NCI-H1105 treated with DMSO at 0.1 percent for 48 hours (cell line): ENCODE measurements at places on chromosomes 13 and 19.
A peak's percentile ranks its signal among the peaks of the same experiment; 100 is the strongest.

- no peak for DNase-seq
These were observed 4.9 kb upstream of the POU4F1 start for GRCh38 chr13:78608252-78608687.

DNA sequence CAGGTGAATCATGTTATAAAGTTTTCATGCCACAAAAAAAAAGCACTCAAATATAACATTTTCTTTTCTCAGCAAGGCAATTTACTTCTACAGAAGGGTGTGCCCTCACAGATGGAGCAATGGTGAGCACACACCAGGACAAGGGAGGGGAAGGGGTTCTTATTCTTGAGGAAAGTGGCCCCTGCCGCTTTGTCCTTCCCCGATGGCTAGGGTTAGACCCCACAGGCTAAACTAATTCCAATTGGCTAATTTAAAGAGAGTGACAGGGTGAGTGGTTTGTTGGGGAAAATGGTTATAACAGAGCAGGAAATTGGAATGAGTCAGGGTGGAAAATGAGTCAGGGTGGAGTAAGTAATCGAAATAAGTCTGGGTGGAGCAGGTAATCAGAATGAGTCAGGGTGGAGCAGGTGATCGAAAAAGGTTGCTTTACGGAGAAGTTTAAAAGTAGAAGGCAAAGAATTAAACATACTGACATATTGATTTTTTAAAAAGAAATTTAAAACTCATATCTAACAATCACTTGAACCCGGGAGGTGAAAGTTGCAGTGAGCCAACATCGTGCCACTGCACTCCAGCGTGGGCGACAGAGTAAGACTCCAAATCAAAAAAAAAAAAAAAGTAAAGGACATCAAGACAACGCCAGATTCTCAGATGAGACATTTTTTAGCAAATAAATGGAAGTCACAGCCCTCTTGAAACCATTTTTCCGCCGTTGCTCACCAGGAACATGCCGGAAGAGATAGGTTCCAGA, 813 bp downstream of the ZNF562 start:
- no peak for DNase-seq

GRCh38 chr19:41997121-41997850, 3.3 kb upstream of the ATP1A3 start:
- no peak for DNase-seq

- DNase-seq = no peak
These were observed 27.9 kb downstream of the DGKH start for GRCh38 chr13:42076309-42076713.

- DNase-seq = no peak
These were observed 5.6 kb downstream of the INAFM1 start for GRCh38 chr19:47280183-47280797.

DNA sequence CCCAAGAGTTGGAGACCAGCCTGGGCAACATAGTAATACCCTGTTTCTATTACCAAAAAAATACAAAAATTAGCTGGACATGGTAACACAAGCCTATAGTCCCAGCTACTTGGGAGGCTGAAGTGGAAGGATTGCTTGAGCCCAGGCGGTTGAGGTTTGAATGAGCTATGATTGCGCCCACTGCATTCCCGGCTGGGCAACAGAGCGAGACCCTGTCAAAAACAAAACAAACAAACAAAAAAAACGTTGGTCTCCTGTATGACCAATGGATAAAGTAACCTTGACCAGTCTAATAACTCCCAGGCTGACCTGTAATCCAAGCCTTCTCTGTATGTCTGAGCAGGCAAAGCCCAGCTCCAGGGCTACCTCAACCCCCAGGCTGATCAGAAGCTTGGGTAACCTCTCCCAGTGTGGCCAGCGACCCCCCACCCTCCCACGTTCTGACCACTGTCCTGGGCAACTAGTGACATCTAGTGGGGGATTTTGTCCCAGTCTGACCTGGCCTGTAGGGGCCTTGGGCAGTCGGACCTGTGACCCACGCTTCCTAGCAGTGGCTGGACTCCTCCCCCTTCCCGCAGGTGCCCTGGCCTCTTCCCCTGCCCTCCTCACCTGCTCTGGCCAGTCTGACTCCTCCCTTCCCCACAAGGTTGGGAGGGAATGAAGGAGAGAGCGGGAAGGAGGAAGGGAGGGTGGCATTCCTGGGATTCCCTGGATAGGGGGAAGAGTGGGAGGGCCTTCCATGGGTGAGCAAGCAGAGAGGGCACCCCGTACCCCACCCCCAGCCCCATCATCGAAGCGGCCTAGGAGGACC, 1.0 kb upstream of the BCAM start:
- no peak for DNase-seq

- DNase-seq = no peak
These were observed 7.9 kb downstream of the CLDN10 start for GRCh38 chr13:95560387-95560786.

DNA sequence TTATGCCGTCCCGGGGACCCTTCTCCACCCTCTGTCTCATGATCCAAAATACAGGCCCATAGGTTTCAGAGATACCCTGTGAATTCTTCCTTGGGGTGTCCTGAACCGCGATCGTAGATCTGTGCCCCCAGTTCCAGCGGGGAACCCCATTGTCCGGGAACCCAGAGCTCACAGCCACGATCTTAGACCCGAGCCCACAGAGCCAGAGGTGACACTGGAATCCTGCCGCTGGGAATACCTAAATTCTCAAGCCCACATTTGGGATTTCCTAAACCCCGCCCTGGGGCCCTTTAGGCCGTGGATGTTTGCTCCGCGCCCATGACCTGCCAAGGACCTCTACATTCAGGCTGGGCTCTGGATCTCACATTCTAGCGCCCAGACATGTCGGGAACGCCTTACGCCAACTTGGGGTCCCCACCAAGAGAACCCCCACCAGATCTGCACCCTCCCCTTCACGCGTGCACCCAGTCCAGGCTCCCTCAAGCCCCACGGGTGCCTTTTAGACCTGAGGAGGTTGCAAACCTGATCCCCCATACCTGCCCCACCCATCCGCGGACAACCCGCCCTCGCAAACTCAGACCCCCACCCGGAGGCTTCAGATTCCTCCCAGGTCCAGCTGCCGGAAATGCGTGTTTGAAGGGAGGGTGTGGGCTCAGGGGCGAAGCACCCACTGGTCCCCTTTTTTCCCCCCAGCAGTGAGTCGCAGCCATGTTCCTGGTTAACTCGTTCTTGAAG, 605 bp downstream of the CAPNS1 start:
- peak; percentile 79 for DNase-seq

GRCh38 chr19:19591133-19591825, 27.2 kb downstream of the PBX4 start:
- DNase-seq = no peak

DNA sequence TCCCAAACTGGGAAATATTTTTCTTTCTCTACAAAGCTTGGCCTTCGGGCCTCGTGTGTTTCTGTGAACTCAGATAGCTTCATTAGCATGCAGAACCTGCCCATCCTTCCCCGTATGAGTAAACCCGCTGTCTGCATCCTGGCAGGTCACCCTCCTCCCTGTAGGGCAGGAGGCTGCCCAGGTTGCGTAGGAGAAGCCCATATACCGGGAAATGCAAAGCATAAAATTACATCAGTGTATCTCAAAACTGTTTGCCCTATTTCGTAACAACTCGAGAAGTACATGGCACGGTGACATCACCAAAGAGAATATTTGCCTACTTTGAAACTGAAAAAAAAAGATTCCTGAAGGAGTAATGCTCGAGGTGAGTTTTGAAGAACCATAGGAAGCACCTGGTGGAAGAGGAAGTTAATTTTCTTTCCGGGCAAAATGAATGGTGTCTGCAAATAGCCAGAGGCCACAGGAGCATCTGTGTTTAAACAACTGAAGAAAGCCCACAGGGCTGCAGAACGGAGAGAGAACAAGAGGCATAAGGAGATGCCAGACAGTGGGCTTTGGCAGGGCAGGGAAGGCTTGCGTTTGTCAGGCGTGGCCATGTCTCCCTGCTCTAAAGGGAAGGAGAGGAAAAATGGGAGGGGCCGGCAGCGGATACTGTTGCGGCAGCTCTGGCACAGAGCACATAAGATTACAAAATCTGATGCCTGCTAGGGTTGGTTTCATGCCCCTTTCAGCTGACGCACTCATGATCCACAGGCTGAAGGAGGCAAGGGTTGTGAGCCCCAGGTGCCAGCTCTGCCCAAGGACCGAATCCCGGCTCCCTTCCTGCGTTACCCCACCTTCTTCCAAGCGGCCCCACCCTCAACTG, 81.4 kb downstream of the IRS2 start:
- DNase-seq = no peak

DNA sequence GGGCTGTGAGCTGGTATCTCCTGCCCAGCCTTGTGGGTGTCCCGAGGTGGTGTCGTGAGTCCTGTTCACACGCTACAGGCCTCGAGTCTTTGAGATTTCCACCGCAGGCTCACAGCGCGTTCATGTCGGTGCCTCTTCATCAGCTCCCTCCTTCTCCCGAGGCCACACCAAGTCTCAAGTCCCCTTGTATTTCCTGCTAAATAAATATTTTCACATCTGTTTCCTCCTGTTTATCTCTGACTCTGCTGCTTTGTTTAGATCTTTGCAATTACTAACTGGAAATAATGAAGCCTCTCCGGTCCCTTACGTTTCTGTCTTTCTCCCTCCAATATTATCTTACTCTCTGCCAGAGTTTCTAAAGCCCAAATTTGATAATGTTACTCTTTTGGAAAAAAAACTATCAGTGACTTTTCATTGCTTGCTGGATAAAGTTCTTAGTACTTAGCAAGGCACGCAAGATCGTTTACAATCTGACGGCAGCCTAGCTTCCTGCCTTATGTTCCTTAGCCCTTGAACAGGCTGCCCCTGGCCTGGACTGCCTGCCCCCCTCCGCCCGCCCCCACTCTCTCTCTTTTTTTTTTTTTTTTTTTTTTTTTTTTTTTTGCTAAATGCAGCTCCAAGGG, 130.5 kb upstream of the RNF113B start:
- no peak for DNase-seq

DNA sequence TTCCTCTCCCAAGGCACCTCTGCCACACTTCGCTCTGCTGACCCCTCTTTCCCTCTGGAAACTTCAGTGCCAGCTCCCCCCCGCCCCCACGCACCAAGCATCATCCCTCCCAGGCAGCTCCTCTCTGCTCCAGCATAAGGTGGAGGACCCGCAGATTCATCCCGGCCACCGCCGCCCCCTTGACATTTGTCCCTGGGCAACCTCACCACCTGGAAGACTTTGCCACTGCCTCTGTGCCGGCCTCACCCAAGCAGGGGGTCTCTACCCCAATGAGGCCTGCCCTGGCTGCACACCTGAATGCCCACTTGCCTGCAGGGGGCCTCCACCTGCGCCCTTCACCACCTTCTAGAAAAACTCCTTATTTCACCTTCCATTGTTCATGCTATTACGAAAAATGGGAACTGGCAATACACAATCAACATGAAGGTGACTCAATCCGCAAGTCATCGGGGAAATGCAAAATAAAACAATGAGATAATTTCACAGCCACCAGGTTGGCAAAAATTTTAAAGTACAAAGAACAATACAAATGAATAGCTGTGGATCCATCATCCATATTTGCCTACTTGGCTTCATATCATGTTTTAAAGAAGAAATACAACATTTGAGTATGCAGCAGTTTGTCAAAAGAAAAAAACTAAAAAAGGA, 21.9 kb downstream of the CCNE1 start:
- no peak for DNase-seq

DNA sequence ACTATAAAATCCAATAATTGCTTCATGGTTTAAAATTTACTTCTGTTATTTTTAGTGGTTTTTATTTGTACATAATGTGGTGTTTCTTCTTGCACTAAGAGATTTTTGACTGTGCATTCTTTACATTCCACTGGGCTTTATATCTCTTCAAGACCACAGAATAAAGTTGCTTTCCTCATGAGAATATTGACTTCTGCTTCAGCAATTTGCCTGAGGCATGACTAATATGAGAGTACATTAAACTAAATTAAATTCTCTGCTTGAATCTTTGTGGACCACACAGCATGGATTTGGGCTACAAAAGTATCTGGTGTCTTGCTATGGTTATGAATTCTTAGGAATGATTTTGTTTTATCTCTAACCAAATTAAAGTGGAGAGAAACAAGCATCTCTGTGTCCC, 1463.4 kb upstream of the PCDH20 start:
- DNase-seq = no peak

DNA sequence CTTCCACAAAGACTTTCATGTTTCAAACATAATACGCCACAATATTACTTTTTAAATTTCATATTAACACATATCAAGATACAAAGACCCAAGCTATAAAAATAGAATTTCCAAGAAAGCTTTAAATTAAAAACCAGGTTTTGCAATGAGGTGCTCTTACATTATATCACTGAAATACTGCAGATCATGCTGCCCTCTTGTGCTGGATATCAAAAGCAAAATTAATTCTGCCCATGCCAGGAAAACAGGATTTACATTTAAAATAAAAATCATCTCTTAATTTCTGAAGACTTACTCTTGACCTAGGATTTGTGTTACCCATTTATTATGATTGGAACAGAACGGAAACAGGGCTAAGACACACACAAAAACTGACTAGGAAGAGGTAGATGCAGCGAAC, 145.0 kb downstream of the ABCC4 start:
- DNase-seq = peak; percentile 40

GRCh38 chr19:46862974-46863632, 2.3 kb downstream of the ARHGAP35 start:
- no peak for DNase-seq

DNA sequence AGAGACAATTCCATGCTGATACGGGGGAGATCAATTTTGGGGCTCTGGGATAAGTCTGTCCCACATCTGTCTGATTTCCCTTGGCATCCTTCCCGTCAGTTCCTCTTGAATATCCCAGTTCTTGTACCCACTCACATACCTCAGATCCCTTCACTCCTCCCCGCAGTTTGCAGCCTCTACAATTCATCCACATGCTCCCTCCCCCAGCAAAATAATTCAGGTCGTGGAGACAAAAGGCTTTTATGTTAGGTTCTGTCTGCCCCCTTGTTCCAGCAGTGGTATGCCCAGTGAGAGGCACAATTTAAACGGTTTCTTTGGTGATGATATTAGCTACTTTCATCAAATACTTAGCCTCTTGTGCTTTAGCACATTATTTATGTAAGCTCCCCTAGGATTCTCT, 9.6 kb downstream of the RPS16 start:
- no peak for DNase-seq

- no peak for DNase-seq
These were observed 199.6 kb downstream of the UQCRFS1 start for GRCh38 chr19:29013325-29013724.

GRCh38 chr19:45478454-45479238, 10.8 kb downstream of the FOSB start:
- DNase-seq = peak; percentile 93

DNA sequence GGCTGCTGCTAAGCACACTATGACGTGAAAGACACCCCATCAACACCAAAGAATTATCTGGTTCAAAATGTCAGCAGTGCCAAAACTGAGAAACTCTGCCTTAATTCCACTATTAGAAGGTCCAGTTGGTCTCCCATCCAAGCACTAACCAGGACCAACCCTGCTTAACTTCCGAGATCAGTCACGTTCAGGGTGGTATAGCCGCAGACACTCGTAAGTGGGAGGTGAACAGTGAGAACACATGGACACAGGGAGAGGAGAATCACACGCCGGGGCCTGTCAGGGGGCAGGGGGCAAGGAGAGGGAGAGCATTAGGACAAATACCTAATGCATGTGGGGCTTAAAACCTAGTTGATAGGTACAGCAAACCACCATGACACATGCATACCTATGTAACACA, 83.4 kb downstream of the C13orf42 start:
- DNase-seq = no peak
